Activated T-cell treated with anti-CD3 and anti-CD28 coated beads for 4 hours (primary cell): ENCODE measurements at places on chromosomes 16 and 17.

GRCh38 chr17:40306395-40306794, 2.6 kb upstream of the RARA start:
- DNase-seq = no peak

- DNase-seq = no peak
These were observed 21.2 kb upstream of the CCL1 start for GRCh38 chr17:34384271-34384670.

DNA sequence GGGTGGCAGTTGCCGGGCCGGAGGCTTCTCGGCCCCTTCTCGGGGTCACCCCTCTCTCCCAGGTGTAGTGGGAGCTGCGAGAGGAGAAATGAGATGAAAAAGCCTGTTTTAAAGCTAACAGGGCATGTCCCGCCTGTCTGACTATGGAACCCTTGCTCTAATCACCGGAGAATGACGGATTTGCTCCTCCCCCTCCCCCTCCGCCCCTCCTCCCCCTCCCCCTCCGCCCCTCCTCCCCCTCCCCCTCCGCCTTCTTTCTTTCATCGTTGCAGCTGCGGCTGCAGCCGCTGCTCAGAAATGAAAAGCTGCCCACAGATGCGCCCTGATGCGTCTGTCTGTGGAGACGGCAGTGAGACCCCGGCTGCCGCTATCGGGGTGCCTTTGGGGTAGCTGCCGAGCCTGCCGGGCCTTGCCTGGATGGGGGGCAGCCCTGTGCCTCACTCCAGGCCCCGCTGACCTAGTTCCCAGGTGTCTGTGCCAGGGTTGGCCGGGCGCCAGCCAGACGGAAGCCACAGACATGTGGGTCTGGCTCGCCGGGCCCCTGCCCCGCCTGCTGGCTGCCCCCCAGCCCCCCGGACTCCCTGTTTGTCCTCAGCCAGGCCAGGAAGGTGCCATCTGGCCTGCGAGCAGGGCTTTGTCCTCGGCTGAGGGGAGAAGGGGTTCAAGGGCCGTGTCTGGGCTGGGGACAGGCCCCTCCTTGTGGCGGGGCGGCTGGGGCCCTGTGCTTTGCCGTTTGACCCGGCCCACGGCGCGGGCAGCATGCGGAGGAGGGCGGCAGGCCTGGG, 37.7 kb downstream of the GINS2 start:
- DNase-seq = no peak

DNA sequence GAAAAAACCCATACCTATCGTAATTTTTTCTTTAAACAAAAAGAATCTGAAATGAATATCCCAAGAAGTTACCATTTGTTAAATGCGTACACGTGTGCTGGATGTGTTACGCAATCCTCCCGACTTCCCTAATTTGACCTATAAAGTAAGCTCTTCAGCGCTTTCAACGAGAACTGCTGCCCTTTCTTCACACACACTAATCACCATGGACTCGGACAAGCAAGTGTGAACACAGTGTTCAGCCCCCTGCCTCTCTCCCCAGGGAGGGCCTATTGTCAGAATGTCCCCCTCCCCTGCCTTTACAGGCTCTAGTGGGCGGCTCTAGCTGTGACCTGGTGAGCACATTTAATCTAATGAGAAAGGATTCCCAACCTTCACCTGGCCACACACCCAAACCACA, 216.1 kb downstream of the CEP112 start:
- DNase-seq = no peak

DNA sequence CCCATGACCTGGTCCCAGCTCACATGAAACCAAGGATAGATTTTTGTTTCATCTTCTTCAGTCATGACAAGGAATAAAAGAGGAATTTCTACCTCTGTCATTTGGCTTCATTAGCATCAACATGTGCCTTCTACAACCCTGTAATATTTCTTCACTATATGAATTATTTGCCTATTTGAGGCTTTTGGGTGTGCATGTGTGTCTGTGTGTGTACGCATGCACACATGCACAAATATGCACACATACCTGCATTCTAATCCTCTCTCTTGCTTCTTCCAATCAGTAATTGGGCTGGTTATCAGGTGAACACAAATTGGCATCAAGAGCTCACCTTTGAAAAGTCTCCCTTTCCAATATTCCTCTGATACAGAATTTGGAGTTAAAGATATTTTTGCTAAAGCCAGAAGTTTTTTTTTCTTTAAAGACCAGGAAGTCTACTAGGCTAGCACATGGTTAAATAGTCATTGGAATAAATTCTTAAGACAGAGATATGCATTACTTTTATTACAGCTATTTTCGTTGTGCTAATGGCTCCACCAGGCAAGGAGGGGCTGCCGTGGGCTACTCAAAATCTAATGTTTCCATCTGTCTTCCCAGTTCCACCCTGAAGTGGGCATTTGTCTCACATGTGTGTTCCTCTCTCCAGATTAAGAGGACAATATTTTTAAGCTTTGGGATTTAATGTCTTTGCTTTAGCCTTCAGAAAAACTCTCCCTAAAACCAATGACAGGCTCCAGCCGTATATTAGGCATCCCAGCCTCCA, 547.2 kb upstream of the CDH5 start:
- no peak for DNase-seq

- DNase-seq = no peak
These were observed 593 bp downstream of the SLC38A7 start for GRCh38 chr16:58684001-58684353.

DNA sequence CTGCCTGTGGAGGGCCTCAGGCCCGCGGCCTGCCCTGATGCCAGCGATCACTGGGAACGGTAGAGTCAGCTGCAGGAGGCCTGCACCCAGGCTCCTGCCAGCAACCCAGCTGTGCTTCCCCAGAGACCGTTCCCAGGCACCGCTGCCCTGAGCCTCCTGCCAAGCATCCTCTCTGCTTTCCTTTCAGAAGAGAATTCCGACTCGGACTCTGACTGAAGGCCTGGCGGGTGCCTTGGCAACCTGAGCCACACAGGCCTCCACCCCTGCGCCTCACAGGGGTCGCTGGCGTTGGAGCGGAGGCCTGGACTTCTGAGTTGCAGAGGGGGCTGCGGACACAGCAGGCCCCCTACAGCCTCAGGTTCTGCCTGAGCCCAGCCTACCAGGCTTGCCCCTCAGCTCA, 7.9 kb downstream of the CMTM3 start:
- no peak for DNase-seq

DNA sequence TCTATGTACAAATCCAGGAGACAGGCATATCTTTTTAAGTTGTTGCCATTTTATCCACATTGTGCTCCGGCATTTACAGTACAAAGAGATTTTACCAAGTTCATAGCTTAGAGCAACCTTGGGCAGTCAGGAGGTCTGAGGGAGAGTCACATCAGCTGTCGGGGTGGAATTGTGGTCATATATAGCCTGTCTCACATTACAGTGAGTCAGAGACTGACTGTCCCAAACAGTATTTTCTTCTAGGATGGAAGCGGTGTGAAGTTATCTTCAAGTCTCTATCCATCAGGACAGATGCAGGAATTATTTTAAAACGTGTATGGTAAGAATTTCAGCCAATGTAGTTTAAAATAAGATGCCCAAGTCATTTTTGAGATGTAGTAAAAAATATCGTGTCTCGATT, 53.0 kb downstream of the GPRC5B start:
- no peak for DNase-seq

DNA sequence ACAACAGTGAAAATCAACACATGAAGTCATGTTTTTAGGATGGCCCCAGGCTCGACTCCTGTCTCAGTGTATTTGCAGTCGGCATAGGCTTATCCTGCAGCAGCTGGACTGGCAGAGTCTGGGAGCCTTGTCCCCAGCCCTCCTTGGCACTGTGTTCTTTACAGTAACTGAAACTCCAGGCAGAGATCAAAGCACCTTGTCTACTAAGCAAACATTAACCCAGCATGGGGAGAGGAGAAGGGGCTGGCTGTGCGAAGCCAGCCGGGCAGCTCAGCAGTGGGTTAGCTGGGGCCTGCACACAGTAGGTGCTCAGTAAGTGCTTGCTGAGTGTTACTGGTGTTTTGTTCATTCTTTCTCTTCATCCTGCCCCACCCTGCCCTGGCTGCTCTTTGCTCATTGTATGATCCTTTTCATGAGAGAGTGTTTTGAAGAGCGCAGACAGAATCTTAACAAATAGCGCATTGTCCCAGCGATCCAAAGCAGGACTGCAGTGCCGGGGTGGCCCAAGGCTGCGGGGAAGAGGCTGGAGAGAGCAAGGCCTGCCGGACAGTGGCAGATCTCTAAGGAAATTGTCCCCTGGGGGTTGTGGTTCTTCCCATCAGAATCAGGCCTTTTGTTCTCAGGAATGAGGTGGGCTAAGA, 23.5 kb upstream of the ITGB4 start:
- DNase-seq = no peak

- no peak for DNase-seq
These were observed 30.3 kb upstream of the ADORA2B start for GRCh38 chr17:15914400-15915170.

GRCh38 chr17:3828151-3828851, 17.7 kb downstream of the NCBP3 start:
- DNase-seq = no peak

DNA sequence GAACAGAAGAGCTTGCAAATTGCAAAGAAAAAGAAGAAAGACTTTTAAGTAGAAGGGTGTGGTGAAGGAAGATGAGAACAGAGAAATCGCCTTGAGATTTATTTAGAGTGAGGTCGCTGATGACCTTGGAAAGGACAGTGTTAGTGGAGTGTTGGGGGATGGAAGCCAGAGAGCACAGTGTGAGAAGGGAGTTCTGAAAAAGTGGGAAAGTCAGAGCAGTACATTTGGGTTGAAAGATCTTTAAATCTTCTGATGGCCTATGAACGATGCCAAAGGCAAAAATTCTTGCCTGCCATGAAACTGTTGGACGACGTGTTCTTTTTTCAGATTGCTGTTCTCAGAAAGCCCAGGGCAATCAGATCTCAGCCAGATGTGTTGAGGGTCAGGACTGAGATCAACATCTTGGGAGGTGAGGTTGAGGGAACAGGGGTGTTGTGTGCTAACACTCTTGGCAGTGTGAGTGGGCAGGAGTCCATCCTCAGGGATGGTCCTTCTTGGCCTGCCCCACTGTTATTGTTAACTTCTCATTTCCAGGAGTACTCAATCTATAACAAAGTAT, 330.1 kb downstream of the MAP2K6 start:
- DNase-seq = no peak

DNA sequence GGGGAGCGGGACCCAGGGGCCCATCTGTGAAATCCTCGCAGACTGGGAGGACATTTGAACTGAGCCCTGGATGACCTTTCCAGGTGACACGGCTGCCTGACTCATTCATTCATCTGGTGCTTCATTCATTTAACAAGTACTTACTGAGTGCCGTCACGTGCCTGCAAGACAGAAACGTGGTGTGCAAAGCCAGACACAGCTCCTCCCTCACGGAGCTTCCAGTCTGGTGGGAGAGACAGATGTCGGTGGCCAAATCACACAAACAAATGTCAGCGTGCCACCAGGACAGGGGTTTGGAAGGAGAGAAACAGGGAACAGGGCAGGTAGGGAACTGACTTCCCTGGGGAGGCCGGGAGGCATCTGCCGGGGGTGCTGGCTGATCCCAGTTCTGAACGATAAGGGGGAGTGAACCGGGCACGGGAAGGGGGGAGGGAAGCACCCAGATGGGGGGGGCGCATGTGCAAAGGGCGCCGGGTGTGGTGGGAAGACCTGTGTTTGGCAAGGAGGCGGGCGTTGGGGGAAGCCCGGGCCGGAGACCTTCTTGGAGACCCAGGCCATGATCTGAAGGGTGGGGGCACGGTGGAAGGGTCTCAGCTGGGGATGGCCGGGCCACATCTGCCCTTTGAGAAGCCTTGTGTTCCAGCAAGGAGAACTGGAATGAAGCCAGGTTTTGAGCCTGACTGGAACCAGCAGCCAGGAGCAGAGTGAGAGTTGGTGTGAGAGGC, 93.6 kb upstream of the CIBAR2 start:
- no peak for DNase-seq

DNA sequence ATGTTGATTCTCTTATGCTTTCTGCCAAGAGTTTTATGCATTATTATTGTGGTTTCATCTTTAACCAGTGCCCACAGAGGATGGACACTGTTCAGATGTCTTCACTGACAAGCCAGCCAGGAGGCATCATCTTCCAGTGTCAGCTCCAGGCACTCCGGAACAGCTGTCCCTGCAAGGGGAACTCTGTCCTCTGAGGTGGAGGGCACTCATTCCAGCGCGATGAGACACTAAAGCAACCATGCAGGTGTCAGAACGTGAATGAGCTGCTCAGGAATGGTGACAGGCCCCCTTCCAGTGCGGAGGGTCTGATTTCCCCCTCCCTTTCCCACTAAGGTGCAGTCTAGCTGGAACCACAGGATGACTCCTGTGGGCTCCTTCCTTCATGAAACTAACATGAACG, 117.5 kb downstream of the NOG start:
- no peak for DNase-seq

- no peak for DNase-seq
These were observed 5.9 kb upstream of the WDR59 start for GRCh38 chr16:74990832-74991231.

DNA sequence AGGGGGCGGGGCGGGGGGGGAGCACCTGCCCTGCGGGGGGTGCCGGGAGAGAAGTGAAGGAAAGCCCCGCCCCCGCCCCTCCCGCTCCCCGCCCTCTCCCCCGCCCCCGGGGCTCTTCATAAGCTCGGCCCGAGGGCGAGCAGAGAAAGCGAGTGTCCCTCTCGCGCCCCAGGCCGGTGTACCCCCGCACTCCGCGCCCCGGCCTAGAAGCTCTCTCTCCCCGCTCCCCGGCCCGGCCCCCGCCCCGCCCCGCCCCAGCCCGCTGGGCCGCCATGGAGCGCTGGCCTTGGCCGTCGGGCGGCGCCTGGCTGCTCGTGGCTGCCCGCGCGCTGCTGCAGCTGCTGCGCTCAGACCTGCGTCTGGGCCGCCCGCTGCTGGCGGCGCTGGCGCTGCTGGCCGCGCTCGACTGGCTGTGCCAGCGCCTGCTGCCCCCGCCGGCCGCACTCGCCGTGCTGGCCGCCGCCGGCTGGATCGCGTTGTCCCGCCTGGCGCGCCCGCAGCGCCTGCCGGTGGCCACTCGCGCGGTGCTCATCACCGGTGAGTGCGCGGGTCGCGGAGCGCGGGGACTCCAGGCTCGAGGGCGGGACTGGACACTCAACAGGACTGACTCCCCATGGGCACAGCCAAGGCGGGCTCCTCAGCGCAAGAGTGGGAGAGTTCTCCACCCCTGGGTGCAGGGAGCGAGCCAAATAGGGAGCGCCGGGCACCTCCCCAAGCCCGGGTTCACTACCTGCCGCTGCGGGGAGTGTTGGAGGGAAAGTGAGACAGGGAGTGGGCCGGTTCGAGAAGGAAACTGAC, at the start of gene HSD11B2:
TSS of gene HSD11B2 (plus strand) at position 145 of the 798 bp plus-strand sequence. CDS start at position 273, 128 bp downstream.
- no peak for DNase-seq

DNA sequence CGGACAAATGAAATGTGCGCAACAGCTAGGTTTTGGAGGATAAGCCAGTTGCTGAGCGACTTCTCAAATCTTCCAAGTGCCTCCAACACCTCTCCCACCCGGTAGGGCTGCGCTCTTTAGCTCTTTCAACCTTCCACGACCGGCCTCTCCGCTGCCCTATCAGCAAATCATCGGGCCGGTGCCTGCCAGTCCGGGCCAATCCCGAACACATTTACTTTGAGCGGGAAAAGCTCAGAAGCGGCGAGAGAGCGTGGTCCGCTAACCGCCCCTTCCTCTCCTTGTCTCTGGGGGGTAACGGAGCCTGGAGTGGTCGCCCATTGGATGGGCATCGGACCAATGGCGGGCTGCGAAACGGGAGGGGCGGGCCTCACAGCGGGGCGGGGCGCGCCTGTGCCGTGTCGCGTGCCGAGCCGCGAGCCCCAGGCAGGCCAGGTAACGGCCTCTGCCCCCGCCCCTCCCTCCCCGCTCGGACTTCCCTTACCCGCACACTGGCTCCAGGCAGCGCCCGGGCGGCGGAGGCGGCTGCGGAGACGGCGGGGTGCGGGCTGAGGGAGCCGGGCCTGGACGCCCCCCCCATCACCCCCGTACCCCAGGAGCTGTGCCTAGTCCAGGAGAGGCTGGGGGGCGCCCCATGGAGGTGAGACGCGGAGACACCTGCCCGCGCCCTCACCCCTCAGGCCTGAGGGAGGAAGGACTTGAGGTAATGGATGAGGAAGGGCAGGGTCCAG, at the start of gene MEIOC:
TSS of gene MEIOC (plus strand) at position 486 of the 728 bp plus-strand sequence. CDS start at position 632, 146 bp downstream.
- DNase-seq = no peak
